Pulmonary artery endothelial cell (primary cell): ENCODE measurements at places on chromosomes 3 and 15. TPM values are rescaled to one million over a fixed set of nuclear protein-coding genes. Genes with fewer than 3 reads are reported as not detected.

DNA sequence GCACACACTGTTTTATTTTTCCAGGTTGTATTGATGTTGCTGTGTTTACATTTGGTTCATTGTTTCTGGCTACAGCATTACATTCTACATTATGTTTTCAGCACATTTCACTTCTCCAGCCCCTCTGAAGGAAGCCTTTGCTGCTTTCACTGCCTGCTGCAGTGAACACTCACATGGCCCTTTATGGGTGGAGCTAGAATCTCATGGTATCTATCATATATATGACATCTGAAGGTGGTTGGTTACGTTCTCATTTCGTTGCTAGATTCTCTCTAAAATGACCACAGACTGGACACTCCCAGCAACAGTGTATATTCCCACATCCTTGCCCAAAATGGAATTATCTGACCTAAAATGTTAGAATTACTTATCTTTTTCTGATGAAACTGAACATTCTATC, 35.2 kb upstream of the CTDSPL start:
- DNase-seq: no peak

The GOLGA6L7 gene
- total RNA-seq: not detected in 2 replicates

GRCh38 chr3:106341087-106341486, 472.3 kb upstream of the CBLB start:
- no peak for DNase-seq

GRCh38 chr3:23540600-23540999, 265.2 kb upstream of the UBE2E1 start:
- DNase-seq: no peak

GRCh38 chr3:47475570-47476329, at the start of gene SCAP:
SCAP (minus strand) TSS chr3:47475941; CDS start chr3:47442993, 32,948 bp downstream.
- peak; percentile 17 for DNase-seq
